ENCODE measurements at places on chromosomes 12 and 14.

- ATAC-seq, result no peak
These were observed 1.0 kb upstream of the GPD1 start for GRCh38 chr12:50102646-50103309.

DNA sequence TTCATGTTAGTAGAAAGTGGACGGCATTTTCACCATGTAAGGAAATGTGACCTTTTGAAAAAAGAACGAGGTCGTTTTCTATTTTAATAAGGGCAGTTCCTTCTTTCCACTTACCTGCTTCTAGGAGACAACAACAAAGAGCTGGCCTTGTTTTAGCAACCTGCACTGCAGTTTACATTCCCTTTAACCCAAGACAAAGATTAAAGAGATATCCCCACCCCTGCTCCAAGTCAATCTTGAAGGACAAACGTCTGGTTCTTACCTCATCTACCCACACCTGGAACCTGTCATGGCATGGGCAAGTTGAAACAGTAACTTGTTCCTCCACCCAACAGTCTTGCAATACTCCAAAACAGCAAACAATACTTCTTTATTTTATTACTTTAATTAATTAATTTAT lies 32.7 kb downstream of the ZCCHC8 start:
- ATAC-seq, result no peak

DNA sequence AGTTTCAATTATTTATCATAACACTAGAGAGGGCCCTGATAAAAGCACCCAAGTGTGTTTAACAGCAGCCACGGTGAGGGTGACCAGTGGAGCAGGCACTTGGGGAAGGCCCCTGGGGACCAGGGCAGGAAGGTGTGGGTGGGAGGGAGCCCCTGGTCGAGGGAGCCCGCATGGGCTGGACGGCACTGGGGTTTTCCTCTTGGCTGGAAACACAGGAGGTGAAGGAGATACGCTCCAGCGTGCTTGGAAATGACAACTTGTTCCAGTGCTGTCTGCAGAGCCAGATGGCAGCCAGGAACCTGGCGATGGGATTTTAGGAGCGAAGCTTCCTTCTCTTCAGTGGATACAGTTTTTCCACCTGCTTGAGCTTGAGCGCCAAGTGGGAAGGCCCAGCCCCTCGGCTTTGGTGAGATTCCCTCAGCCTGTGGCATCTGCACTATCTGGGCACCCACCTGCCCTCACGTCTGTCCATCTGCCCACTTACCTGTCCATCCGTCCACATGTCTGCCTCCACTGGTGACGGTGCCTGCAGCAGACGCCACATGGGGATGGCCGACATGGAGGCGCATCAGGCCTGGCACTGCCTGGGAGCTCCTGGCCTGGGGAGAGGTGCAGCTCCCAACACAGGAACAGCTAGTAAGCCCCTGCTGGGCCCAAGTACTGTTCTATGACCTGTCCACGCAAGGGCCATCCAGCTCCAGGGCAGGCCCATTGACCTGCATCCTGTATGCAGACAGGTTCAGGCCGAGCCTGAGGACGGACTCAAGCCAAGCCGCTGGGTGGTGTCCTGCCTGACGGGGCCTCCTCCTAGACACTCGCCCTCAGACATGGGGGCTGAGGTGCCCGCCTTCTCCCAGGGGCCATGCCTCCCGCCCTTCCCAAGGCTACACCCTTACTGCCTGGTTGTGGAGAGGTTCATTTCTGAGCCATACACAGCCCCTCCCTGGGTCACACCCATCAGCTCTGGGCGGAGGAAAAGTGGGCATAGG lies 192.2 kb upstream of the C14orf180 start:
- no peak for ATAC-seq

- ATAC-seq, result no peak
These were observed 391.2 kb downstream of the AEBP2 start for GRCh38 chr12:19830446-19830845.

DNA sequence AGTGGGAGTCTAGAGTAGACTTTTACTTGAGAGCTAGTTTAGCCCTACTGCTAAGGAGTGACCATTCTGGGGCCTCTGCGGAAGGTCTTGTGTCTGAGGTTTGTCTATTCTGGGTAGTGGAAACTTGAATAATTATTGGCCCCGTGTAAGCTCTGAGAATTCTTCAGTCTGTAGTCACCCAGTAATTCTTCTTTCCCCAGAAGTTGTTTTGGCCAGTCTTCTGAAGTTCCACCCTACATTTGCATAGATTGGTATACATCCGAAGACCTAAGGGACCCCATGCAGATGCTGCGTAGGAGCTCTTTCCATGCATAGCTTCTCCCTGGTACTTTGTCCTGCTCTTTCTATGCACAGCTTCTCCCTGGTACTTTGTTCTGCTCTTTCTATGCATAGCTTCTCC lies 12.8 kb downstream of the CYP46A1 start:
- no peak for ATAC-seq

- ATAC-seq, result no peak
These were observed 112.2 kb upstream of the FKBP4 start for GRCh38 chr12:2682296-2683251.

DNA sequence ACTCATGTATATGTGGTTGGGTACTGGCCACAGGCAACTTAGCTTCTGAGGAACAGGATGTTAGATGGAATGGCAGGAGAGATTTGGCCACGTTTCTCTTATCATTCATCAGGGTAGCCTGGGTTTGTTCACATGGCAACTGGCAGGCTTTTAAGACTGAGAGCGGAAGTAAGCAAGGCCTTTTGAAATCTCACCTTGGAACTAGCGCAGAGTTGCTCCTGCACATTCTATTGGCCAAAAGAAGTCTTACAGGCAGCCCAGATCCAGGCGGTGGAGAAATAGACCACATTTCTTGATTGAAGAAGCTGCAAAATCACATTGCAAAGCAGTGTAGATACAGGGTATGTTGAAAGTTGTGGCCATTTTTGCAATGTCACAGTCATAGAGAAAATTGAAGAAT lies 3.7 kb downstream of the CLEC4A start:
- ATAC-seq, result no peak

GRCh38 chr14:86055512-86056075 lies 525.6 kb downstream of the FLRT2 start:
- ATAC-seq, result no peak

GRCh38 chr14:61596990-61597389 lies 98.3 kb upstream of the HIF1A start:
- no peak for ATAC-seq

DNA sequence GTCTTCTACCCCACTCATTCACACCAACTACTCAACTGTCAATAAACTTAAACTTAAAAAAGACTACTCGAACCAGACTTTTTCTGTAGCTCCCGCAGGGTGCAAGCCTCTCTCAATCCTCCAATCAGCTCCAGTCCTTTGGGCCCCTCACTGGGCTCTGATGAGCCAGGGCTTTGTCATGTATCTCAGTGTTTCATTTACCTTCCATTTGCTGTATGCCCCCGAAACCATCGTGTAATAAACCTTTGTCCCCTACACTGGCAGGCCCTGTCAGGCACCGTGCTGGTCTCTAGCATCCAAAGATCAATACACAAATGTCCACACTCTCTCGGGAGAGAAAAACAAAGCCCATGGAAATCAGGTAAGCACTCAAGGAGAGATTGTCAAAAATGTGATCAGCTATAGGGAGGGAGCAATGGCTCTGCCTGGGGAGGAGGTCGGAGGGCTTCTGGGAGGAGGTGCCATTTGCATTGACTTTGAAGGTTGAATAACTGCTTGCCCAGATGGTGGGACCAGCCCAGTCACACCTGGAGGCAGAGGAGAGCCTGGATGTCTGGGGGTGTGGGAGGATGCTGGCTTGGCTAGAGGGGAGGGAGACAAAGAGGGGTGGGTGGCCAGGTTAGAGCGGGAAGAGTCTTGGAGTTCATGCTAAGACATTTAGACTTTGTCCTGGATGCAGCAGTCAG lies 42.1 kb upstream of the DICER1 start:
- no peak for ATAC-seq

GRCh38 chr12:87806310-87806709 lies 222.9 kb downstream of the C12orf50 start:
- no peak for ATAC-seq

- no peak for ATAC-seq
These were observed 22.8 kb upstream of the FBXO34 start for GRCh38 chr14:55248411-55248810.

- no peak for ATAC-seq
These were observed 24.1 kb upstream of the TRIM9 start for GRCh38 chr14:51118993-51119392.

GRCh38 chr14:72863216-72864006 lies 30.5 kb downstream of the DPF3 start:
- ATAC-seq, result no peak
